ENCODE measurements at places on chromosomes 2 and 18. TPM values are rescaled to one million over a fixed set of nuclear protein-coding genes. Genes with fewer than 3 reads are reported as not detected.

- H3K4me3 ChIP-seq = no peak overlapping the region
- H3K36me3 ChIP-seq = no peaks in the 10 kb centered on the region
- no peaks in the 10 kb centered on the region for H3K4me1 ChIP-seq
- no peak overlapping the region for H3K27ac ChIP-seq
- no peaks in the 10 kb centered on the region for H3K27me3 ChIP-seq
Observed at GRCh38 chr2:51722311-51722710, 690.4 kb upstream of the NRXN1 start.

Gene KLHL30
- total RNA-seq = not detected

- DNase-seq = no peak
- peaks cover 1% of the 10 kb centered on the region for H3K27me3 ChIP-seq
- no peak overlapping the region for H3K27ac ChIP-seq
- H3K36me3 ChIP-seq = no peaks in the 10 kb centered on the region
Observed at GRCh38 chr2:127175041-127175721, 44.9 kb downstream of the CYP27C1 start.

Gene FEV
- total RNA-seq = not detected

Gene IL36B
- total RNA-seq = not detected

DNA sequence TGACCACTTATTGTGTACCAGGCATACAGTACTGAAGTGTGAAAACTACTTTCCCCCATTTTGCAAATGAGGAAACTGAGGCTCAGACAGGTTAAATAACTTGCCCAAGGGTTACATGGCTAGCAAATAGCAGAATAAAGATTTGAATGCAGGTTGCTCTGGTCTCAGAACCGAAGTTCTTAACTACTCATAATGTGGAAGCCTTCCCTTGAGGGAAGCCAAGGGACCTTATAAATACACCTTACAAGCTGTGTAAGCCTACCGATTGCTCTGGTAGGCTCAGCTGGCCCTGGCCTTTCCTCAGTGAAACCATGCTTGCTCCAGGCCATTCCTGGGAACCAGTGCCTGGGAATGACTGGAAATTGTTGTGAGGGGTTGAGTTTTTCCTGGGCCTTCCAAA is 114.6 kb upstream of the CDCA7 start:
- no peak overlapping the region for H3K27ac ChIP-seq
- H3K4me1 ChIP-seq = peaks cover 13% of the 10 kb centered on the region
- peaks cover 7% of the 10 kb centered on the region for H3K36me3 ChIP-seq
- DNase-seq = no peak

GRCh38 chr2:221153226-221153625 is 418.9 kb downstream of the EPHA4 start:
- no peaks in the 10 kb centered on the region for H3K36me3 ChIP-seq
- peaks cover 2% of the 10 kb centered on the region for H3K27me3 ChIP-seq
- no peaks in the 10 kb centered on the region for H3K4me1 ChIP-seq
- H3K27ac ChIP-seq = no peak overlapping the region

Gene DOK6
- total RNA-seq = not detected

DNA sequence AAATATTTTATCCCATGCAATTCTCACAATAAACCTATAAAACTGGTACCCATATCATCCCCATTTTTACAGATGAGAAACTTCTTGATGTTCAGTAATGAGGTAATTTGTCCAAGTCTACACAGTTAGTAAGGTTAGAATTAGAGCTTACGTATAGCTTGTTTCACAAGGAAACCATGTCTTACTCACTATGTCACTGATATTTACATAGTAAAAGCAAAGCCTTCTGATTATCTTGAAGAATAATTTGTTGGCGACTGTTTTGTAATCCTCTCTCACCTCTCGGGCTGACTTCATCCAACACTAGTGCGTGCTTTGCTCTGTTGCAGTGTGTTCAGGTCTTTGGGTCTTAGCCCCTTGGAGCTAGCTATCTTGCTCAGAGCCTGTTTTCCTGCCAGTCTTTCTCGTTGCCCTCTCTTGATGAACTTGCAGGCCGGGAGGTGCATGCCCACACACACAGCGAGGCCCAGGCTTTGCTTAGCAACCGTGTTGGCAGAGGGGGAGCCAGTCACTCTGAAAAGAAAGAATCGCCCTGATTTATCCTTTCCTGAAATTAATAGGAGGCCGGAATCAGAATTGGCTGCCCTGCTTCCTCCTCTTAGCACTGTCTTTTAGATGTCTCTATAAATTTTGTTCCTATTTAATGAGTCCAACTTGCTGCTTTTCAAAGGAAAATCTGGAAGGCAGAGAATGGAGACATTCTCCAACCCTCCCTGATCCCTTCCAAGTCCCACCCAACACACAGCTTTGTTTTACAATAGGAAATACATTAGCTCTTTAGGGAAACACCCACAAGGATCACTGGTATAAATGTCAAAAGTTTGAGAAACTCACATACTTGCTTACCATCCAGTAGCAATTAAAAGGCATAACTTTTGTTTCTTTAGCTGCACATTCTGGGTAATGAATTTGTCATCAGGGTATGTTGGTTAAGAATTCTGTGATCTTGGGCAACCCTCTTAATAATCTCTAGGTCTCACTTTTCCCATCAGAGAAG is 97.6 kb upstream of the SEC11C start:
- H3K4me1 ChIP-seq = peaks cover 9% of the 10 kb centered on the region
- H3K36me3 ChIP-seq = no peaks in the 10 kb centered on the region
- DNase-seq = no peak

DNA sequence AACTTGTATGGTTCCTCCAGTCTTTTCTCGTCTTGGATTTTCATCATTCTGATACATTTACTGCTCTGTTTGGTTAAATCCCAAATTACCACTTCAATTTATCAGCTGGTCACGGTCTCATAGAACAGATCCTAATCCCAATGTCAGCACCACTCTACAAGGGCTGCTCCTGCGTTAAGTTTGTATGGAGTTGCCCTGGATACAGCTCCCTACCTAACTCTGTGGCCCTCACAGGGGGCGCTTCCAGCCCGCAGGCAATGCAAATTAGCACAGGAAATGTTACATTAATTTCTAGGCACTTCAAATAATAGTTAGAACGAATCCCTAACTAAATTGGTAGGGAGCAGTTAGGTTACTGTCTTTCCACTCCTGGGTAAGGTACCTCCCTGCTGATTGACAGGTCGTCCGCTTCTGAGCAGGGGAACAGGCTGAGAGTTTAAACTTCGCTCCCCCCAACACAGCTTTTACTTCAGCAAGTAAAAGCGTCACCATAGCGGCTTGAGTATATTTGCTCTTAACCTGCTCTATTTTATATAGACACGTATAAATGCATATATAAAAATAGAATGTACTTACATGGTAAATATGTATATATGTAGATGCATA is 238.5 kb upstream of the FANCL start:
- H3K4me1 ChIP-seq = no peaks in the 10 kb centered on the region
- no peak for DNase-seq
- no peaks in the 10 kb centered on the region for H3K36me3 ChIP-seq

Gene CDK15
- not detected for total RNA-seq
